Endothelial cell of umbilical vein (primary cell): ENCODE measurements at places on chromosomes 1 and 21. TPM values are rescaled to one million over a fixed set of nuclear protein-coding genes. Genes with fewer than 3 reads are reported as not detected.

The RXRG gene
- not detected in 2 replicates for total RNA-seq

The BRDT gene
- total RNA-seq: not detected in 2 replicates

The DIRAS3 gene
- total RNA-seq: 1.0 and 1.2 TPM in 2 replicates

The EDN2 gene
- total RNA-seq: not detected in 2 replicates

The ERG gene
- total RNA-seq: 210 and 223 TPM in 2 replicates

The SPRR2B gene
- total RNA-seq: not detected in 2 replicates

The LIX1L gene
- 54.9 and 55.6 TPM in 2 replicates for total RNA-seq

The SLX9 gene
- 46.4 and 50.6 TPM in 2 replicates for total RNA-seq

The KLF17 gene
- total RNA-seq: not detected in 2 replicates
